Myocyte (in vitro differentiated cells): ENCODE measurements at places on chromosomes 2 and 18. TPM values are rescaled to one million over a fixed set of nuclear protein-coding genes. Genes with fewer than 3 reads are reported as not detected.

Gene UGT1A3
- not detected in 2 replicates for total RNA-seq

DNA sequence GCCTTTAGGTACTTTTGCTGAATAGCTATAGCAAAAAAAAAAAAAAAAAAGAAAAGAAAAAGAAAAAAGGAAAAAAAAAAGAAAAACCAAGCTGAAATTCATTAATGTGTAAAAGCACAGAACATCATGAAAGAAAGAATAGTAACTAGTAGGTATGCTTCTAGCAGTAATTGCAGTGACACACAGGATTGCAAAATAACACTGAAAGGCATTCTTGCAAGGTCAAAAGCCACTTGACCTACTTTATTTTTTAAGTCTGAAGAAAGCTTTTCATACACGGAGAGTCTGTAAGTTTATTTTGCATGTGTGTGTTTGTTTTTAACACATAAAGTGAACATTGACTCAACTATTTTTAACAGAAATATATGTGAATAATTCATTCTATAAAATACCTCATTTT lies 54.4 kb downstream of the DOK6 start:
- DNase-seq = no peak

DNA sequence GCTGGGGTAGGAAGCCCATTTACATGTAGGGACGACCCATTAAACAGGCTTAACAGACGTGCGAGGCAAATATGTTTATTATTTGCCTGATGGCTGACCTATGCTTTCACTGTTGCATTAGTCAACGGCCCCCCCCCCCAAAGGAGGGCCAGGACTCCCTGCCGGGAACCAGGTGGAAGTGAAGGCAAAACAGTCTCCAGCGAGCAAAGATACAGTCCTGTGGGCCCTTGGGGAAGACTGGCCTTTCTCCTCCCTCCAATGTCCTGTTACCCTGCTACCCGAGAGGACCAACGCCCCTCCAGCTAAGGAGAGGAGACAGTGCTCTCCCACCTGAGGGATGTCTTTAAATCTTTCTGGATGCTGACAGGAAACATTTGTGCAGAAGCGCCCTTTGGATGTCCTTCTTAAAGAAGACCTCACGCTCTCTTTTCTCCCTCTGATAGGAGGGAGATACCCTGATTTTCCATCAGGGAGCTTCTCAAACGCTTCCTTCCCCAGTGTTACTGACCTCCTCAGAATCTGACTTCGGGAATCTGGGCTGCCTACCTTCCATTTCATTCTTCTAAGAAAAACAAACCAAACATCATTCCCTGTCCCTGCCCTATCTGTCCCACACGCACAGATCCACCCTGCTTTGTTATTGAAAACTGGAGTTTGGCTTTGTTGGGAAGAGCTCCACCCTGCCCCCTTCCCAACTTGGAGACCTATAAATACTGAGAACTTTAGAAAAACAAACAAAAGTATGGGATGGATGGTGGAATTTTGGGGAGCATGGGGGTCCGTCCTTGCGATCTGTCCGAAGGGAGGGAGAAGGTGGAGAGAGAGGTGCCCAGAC lies 135.9 kb upstream of the SIX3 start:
- DNase-seq = no peak

- DNase-seq = no peak
These were observed 122.6 kb downstream of the WDSUB1 start for GRCh38 chr2:159163930-159164329.

DNA sequence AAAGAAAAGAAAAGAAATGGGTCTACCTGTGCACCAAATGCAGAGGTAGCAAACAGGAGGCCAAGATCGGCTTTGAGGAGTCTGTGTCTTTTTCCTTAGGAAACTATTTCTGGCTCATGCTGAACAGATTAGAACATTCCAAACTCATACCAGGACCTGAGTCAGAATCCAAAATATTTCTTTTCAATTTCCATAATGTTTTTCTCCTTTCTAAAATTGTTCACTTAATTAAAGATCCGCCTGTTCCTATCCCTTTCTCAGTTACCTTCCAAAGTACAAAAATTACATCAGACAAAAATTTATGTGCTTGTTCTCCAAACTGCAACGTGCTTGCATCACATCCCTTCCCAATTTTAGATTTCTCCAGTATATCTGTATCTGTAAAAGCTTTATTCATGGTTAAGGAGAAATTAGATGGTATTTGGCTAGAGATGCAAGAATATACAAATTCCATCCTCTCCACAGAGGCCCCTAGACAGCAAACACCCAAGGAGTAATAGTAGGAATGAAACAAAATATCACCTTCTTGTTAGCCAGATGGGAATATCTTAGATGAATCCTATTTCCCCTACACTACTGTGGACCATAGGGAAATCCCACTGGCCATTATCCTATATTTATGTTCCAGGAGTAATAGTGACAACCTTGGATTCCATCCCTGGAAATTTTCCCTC lies 130.6 kb downstream of the LNPK start:
- no peak for DNase-seq

- no peak for DNase-seq
These were observed 82.2 kb upstream of the LGALSL start for GRCh38 chr2:64371727-64372126.

DNA sequence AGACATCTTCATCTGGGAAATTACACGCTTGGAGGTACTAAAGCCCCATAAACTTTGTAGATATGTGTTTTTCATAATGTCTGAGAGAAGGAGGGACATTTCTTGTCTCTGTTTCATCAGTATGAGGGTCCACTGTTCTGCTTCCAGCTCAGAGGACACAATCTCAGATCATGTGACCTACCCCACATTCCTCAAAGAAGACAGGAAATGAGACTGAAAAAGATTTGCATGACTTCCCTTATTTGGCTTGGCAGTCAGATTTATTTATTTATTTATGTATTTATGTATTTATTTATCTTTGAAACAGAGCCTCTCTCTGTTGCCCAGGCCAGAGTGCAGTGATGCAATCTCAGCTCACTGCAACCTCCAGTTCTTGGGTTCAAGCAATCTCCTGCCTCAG lies 463.7 kb upstream of the RGPD4 start:
- DNase-seq = no peak

Gene PMS1
- 34.1 and 34.2 TPM in 2 replicates for total RNA-seq

GRCh38 chr2:140701726-140702125 lies 1429.1 kb downstream of the LRP1B start:
- no peak for DNase-seq

- no peak for DNase-seq
These were observed 47.0 kb downstream of the LANCL1 start for GRCh38 chr2:210429403-210430137.

Gene CTAGE1
- 0.05 TPM in 1 of 2 replicates, not detected in the other for total RNA-seq

Gene POLE4
- 16.5 and 16.7 TPM in 2 replicates for total RNA-seq

Gene KCNS3
- 8.8 and 18.0 TPM in 2 replicates for total RNA-seq

- no peak for DNase-seq
These were observed 253.2 kb upstream of the SP5 start for GRCh38 chr2:170461889-170462288.

GRCh38 chr2:123993728-123994323 lies 31.3 kb upstream of the CNTNAP5 start:
- DNase-seq = peak; percentile 6

- DNase-seq = no peak
These were observed 97.2 kb downstream of the NCOA1 start for GRCh38 chr2:24588294-24588693.

DNA sequence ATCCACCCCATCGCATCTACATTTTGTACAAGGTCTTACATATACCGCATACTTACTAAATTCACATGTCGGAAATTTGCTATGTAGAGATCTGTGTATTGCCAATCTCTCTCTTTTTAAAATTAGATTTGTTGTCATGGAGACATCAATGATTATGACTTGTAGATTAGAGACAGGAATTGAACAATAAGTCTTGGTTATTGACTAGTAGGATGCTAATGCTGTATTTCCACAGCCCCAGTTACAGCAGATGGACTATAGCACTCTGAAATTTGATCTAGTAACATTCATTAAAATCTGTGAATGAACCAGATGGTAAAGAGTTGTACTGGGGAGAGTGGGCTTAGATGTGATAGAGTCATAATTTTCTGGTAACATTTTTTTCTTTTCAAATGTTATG lies 805.7 kb downstream of the SLC4A3 start:
- DNase-seq = no peak

- no peak for DNase-seq
These were observed 48.2 kb downstream of the CFAP221 start for GRCh38 chr2:119592436-119592835.

GRCh38 chr18:35971661-35972196 lies 750 bp upstream of the RMP24 start:
- no peak for DNase-seq

Gene CENPA
- 1.5 and 2.1 TPM in 2 replicates for total RNA-seq

Gene DYSF
- total RNA-seq = 114 and 149 TPM in 2 replicates

GRCh38 chr2:171402906-171403580 lies 30.7 kb downstream of the METTL8 start:
- no peak for DNase-seq

DNA sequence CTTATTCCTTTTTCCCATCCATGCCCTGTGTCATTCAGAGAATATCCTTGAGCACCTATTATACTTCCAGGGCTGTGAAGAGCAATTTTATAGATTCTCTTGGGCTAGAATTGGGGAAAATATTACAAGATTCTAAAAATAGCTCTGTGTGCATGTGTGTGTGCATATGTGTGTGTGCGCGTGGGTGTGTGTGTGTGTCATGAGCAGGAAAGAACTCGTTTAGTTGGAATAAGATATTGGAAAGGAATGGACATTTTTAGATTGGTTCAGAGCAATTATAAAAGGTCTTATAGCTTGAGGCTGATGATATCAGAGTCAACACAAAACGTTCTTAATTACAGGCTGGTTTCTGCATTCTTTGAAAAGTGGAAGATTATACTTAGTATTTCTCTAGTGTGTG lies 212.1 kb upstream of the COPS8 start:
- no peak for DNase-seq

Gene PHLPP1
- total RNA-seq = 4.8 and 4.9 TPM in 2 replicates

DNA sequence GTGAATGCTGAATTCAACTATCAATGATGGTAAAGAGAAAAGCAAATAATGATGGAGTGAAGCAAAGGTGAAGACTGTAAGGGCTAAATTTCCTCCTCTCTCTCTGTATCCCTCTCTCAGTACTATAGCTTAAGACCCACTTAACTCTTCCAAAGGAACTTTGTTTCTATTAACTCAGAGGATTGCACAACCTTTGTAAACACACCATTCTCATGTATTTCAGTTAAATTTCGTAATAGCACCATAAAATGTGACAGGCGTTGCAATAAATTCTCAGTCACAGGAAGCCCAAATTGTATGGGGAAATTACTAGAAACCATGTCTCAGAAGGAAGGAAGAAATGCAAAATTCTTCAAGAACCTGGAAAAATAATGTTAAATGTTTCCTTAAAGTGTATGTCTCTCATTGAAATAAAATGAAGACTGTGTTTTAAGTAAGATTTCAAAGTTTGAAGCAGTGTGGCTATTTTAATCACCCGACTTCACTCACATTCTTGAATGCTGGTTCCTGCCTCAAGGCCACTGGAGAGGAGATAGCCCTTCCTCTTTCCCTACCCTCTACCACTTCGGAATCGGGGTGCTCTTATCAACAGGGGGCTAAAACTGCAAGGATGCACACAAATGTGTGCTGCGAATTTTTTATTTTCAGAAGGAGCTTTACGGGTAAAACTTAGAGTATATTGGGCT lies 112.1 kb downstream of the FTCDNL1 start:
- DNase-seq = no peak

GRCh38 chr2:206915121-206915520 lies 24.2 kb upstream of the CPO start:
- DNase-seq = peak; percentile 16

- no peak for DNase-seq
These were observed 70.2 kb upstream of the PIEZO2 start for GRCh38 chr18:11219571-11219970.

Gene FKBP7
- 27.2 and 32.4 TPM in 2 replicates for total RNA-seq

Gene KYNU
- total RNA-seq = 0.05 and 1.8 TPM in 2 replicates

DNA sequence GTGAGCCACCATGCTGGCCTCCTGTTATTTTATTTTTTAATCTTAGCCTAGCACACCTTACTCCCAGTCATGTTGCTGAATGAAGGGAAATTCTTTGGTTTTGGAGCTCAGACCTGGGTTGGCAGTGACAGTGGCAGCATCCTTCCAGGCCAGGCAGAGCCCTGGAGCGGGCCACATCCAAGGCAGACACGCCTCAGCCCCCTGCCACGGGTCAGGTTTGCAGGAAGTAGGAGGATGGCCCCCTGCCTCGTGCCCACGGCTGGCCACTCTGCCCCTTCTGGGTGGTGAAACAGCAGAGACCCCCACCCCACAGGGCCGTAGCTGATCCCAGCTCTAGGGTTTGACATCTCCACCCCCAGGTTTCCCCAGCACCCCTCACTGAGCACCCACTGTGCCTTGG lies 11.7 kb downstream of the EFHD1 start:
- DNase-seq = no peak

DNA sequence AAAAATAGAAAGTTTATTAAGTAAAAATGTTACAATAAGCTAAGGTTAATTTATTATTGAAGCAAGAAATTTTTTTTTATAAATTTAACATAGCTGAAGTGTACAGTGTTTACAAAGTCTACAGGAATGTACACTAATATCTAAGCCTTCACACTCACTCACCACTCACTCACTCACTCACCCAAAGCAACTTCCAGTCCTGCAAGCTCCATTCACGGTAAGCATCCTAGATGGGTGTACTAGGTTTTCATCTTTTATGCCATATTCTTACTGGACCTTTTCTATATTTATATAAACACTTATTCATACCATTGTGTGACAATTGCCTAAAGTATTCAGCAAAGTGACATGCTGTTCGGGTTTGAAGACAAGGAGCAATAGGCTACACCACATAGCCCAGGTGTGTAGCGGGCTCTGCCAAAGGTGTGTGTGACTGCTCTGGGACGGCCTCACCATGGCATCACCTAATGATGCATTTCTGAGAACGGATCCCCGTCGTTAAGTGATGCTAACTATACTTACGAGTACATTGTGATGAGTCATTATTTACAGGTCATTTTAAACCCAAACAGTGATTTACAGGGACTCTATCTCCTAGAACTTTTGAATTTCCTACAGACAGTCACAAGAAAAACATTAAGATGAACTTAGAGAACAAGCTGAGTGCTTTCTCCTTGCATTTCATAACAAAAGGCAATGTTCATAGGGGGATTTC lies 76.3 kb upstream of the ID2 start:
- no peak for DNase-seq

GRCh38 chr2:176161825-176162626 lies 4.9 kb downstream of the HOXD3 start:
- peak; percentile 33 for DNase-seq
